ENCODE measurements at places on chromosomes 7 and 10.

GRCh38 chr7:46522354-46522906, 601.4 kb upstream of the IGFBP3 start:
- DNase-seq = no peak

- no peak for DNase-seq
Measured at GRCh38 chr10:107341281-107341680, 176.8 kb upstream of the SORCS1 start.

DNA sequence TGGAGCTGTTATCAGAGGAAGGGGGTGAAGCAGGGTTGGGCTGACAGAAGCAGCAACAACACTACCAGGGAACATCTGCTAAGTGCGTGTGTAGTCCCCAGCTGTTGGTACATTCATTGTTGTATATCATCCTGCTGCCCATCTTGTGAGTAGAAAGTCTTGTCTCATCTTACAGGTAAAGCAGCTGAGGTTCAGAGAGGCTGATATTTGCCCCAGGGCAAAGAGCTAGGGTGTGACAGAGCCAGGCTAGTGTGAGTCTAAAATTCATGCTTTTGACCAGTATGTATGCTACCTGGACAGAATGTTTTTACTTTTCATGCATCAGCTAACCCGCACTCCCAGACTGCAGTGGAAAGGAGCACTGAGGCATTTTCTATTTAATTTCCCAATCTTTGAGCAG, 221.6 kb downstream of the STK31 start:
- no peak for DNase-seq

- DNase-seq = no peak
Measured at GRCh38 chr7:155996718-155997280, 184.5 kb upstream of the SHH start.

DNA sequence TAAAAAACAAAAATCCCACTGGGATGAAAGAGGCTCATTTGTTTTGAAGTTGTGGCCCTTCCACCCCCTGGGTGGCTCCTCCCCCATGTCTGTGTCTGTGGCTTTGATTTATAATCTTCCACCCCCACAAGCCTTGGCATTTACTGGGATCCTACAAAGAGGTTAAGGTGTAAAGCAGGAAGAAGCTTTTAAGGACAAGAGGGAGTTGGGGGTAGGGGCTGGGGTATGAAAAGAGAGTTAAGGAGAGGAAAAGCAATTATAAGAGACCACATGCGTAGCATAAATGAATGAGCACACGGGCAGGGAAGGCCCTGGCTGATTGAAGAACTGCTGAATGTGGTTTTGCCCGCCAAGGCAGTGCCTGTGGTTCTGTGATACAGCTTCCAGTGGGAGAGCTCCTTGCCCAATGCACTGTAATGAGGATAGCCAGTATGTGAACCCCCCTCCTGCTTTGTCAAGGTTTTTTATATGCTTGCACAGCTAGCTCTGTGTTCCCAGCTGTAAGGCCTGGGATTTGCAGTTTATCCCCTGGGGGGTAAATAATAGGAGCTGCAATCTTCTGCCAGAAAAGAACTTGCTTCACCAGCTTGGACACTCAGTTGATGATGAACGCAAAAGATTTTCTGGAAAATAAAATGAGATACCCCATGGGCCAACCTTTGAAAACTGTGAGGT, 34.7 kb upstream of the KMT2E start:
- DNase-seq = no peak

DNA sequence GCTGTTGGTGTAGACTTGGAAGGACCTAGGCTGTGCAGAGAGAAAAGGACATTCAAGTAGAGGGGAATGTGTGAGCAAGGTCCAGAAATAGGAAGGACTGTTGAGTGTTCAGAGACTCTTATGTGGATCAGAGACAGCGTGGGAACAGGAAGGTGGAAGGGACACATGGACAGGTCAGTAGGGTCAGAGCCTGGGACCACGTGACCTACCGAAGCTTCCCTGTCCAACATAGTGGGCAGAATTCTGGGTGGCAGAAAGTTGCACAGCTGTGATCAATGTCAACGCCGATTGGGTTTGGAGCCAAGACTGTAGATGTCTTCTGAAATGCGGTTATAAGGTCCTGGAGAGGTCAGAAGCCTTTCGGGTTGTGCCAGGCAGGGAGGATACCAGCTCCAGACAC, 195.9 kb upstream of the MKI67 start:
- no peak for DNase-seq

GRCh38 chr7:91295576-91295975, 31.3 kb downstream of the FZD1 start:
- no peak for DNase-seq

DNA sequence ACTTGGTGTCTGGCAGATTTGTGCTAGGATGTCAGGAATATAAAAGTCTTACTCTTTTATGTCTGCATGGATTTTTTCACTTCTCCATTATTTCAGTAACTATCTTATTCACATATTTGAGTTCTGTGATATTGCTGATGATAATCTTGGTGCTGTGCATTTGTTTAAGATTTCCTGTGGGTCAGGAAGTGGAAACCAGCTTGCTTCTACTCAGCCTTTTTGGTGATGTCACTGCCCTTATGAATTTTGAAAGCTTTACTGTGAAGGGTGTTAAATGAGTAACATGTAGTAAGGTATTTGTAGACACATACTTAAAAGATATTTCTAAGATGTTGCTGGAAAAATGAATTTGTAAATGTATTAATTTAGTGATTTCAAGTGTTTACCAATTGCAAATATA, 69.5 kb upstream of the VOPP1 start:
- no peak for DNase-seq

DNA sequence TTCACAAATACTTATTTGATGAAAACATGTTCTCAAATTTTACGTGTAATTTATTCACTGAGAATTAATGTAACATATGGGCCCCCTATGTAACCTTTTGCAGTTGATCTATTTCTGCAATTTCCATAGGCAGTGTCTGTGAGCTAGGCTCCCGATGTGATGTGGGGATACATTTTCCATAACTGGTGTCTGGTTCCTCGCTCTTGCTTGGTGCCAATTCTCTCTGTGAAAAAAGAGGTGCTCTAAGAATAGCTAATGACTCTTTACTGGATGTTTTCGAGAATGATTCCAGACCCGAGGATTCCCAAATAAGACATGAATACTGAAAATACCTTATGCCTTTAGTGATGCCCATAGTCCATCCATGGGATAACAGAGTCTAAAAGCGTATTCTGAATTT, 286.7 kb upstream of the FZD8 start:
- DNase-seq = no peak

GRCh38 chr7:15802425-15802824, 115.9 kb upstream of the MEOX2 start:
- no peak for DNase-seq

DNA sequence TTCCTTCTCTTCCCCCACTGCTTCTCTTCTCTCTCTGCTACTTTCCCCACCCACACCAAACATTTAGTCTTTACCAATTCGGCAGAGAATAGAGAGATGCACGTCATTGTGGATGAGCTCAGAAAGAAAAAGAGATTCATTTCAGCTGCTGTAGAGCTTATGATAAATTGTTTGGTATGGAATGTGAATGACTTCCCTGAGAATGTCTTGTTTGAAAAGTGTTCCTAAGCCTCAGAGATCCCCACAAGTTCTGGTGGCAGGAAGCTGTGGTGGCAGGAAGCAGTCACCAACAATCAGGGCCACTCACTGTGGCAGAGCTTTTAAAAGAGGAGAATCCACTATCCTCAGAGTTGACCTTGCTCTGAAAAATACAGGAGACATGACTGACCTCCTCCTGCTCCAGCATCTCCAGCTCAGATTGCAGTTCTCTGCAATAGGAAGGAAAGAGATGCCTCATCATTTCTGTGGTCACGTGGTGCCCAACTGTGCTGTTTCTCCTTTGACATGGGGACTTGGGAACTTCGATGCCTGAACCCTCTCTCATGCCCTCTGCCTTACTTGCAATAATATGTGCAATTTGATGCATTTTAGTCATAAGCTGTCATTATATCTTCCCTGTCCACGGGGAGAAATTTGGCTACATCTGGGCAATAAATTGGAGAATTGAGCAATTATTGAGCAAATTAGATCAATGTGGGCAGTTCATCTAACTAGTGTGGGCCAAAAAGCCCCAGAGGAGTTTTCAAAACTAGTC, 76.5 kb downstream of the BMPER start:
- no peak for DNase-seq

GRCh38 chr7:124701955-124702354, 63.6 kb downstream of the GPR37 start:
- no peak for DNase-seq

GRCh38 chr10:15265056-15265455, 96.6 kb upstream of the NMT2 start:
- DNase-seq = no peak
